ENCODE measurements at places on chromosomes 7 and 10.
A peak's percentile ranks its signal among the peaks of the same experiment; 100 is the strongest.

DNA sequence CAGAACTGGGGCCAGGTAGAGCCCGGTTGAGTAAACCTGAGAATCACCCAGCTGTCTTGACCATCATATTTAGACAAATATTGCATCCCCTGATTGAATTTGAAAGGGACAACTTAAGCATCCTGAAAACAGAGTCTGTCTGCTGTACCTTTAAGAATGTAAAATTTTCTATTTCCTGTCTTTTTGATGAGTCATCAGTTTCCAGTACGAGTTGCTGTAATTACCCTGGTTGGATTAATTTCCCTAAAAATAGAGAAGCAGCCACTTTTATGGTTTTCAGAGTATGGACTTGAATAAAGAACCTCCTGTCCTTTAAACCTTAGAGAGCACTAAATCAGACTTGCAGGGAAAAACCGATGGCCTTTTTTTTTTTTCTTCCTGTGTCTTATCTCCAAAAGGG, 164.6 kb upstream of the SH2B2 start:
- DNase-seq: peak; percentile 21

GRCh38 chr10:11551916-11552602, 59.4 kb downstream of the USP6NL start:
- peak; percentile 87 for DNase-seq

GRCh38 chr10:110151467-110151866, 55.9 kb upstream of the MXI1 start:
- no peak for DNase-seq

- DNase-seq: no peak
Observed at GRCh38 chr10:66627156-66627555, 298.7 kb upstream of the LRRTM3 start.

- no peak for DNase-seq
Observed at GRCh38 chr10:128062331-128062880, 63.8 kb downstream of the MKI67 start.
